ENCODE measurements at places on chromosomes 7 and 10. TPM values are rescaled to one million over a fixed set of nuclear protein-coding genes. Genes with fewer than 3 reads are reported as not detected.

DNA sequence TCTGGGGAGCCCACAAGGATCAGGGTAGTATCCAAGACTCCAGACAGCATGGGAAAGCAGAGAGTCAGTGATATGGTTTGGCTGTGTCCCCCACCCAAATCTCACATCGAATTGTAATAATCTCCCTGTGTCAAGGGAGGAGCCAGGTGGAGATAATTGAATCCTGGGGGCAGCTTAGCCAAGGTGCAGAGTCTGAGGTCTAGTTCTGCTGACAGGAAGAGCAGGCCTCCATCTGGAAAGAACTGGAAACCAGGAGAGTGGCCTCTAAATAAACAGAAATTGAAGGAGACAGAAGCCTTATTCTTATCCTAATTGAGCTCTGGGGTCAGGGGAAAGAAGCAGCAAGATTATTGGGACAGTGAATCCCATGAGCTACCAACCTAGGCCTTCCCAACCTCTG, 146.7 kb upstream of the NRP1 start:
- no peak for DNase-seq

DNA sequence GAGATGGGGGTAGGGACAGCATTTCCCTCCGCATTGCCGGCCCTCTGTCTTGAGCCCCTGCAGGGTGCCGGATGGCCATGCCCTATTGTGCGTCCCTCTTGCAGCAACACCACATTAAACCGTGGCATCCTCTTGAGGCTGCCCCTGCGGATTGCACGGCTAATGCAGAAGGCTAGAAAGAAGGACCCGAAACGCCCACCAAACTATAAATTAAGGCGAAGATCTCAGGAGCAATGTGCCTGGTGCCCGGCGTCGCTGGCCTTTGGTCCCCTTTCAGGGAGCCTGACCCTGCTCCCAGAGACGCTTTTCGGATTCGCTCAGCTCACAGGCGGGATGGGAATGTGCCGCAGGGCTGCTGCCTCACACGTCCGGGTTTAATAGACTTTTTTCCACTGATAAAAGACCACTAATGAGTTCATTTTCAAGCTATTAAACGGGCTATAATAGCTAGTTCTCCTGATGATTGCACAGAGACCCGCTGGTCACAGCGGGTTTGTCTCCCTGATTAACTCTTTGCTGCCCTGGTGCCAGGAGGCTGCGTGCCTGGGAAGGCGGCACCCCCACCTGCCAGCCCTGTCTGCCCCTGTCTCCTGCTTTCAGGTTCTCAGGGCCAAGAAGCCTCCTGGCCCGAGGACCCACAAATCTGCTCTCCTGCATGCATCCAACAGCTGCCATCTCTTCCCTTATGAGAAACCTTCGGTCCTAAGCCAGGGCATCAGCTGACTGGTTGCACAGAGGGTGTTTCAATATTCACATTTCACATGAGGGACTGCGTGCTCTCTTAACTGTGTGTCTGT, 128.3 kb downstream of the ADARB2 start:
- no peak for DNase-seq

- peak; percentile 61 for DNase-seq
These were observed 226.0 kb downstream of the CELF2 start for GRCh38 chr10:11243425-11244222.

GRCh38 chr10:113948048-113948447, 93.6 kb downstream of the NHLRC2 start:
- no peak for DNase-seq

- DNase-seq = no peak
These were observed 1.5 kb downstream of the HDAC9 start for GRCh38 chr7:18497082-18497481.

Gene H2BK1
- not detected for total RNA-seq

Data from IMR-90 (cell line).